ENCODE measurements at places on chromosomes 1 and 21.
A peak's percentile ranks its signal among the peaks of the same experiment; 100 is the strongest.

DNA sequence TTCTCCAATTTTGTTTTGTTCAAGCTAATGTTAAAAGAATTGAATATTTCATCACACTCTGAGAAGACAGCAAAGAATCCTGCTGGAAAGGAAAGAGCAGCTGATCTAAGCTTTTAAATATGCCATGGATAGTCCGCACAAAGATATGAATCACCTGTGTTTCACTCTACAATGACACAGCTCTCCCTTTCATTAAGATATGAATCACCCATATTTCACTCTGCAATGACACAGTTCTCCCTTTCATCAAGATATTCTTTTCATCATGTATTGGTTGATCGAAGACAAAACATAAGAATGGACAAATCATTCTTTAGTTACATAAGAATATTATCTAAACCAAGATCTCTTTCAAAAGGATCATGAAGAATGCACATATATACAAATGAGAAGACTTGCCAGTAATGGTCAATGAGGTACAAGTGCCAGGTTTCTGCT lies 367.3 kb downstream of the SMYD3 start:
- DNase-seq: no peak

DNA sequence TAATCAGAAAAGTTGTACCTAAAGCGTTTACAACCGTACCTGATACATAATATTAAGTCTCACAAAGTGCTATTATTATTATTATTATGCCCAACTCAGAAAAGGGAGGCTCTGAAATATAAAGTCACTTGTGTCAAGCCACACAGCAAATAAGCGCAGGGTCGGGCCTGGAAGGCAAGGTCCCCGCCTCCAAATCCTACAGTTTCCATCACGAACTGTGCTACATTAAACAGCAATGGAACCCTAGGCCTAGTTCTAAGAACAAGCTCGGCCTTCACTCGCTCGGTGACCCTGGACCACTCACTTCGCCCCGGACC lies 549 bp downstream of the PARS2 start:
- no peak for DNase-seq

DNA sequence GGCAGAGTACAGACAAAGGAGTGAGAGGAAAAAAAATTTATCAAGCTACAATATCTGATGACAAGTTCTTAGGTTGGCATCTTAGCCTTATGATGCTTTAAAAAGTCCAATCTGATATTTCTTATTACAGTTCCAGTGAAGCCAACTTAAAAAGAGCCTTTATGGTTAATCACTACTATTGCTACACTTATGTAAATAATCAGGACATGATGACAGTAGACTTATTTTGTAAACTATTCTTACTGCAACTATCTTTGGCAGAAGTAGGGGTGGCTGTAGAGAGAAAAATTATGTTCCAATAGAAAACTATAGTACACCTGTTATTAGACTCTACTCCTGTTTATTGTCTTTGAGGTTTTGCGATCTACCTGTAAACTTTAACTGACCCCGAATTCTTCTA lies 25.8 kb upstream of the NUF2 start:
- DNase-seq: no peak

GRCh38 chr1:64775113-64775512 lies 30.2 kb downstream of the RAVER2 start:
- DNase-seq: no peak

GRCh38 chr1:10939654-10940450 lies 72.6 kb upstream of the TARDBP start:
- no peak for DNase-seq

DNA sequence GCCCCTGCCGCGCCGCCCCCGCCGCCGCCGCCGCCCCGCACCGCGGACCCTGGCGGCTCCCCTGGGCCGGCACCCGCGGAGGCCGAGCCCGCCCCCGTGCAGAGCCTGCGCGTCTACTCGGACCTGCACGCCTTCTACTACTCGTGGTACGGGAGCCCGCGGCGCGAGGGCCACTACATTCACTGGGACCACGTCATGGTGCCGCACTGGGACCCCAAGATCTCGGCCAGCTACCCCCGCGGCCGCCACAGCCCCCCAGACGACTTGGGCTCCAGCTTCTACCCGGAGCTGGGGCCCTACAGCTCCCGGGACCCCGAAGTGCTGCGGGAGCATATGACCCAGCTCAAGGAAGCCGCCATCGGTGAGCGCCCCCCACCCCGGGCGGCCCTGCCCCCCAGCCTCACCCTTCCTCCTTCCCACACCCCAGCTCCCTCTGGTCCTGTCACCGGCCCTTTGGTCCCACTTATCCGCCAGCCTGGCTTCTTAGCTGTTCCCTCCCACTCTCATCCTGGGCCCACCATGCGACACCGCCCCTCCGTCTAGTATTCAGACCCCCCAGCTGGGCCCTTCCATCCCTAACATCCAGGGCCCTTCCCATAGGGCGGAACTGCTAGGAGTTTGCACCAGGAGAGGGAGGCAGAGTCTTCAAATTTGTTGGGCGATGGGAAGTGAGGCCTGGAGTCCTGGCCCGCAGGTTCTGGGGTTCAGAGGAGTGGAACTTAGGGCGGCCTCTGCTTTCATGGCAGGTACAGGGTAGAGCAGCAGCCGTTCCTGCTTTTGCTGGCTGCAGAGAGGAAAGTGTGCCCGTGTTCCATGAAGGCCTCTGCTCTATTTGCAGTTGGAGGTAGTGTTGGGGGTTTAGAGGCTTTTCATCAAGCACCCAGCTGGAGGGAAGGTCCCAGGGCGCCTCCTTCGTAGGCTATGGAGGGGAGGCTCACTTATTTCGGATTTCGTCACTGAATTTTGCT lies 1.0 kb downstream of the MANEAL start:
- DNase-seq: no peak

DNA sequence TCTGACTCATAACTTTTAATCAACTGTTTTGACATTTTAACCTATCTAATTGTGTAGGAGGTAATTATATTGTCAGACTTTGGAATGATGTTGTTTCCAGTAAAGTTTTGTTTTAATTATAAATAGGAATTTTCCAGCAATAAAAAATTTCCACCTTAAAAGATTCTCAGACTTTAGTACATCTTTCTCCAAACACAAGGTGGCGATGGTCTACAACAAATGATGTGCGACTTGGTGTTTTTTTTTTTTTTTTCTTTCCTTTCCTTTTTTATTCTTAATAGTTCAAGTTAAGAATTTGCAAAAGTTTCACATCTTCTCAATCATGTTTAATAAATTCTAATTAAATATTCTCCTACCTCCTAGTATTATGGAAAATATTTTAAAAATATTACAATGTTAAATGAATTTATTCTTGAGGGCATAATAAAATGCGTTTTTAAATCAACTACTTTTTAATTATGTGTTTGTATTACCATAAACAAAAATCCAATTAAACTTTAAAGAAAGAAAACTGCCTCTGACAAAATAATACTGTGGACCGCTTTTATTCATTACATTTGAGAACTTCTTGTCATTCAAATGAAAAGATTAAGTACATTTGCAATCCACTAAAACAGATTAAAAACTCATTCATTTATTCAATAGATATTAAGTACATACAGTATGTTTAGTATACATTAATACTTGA lies 4.4 kb upstream of the ADAMTS1 start:
- DNase-seq: no peak

DNA sequence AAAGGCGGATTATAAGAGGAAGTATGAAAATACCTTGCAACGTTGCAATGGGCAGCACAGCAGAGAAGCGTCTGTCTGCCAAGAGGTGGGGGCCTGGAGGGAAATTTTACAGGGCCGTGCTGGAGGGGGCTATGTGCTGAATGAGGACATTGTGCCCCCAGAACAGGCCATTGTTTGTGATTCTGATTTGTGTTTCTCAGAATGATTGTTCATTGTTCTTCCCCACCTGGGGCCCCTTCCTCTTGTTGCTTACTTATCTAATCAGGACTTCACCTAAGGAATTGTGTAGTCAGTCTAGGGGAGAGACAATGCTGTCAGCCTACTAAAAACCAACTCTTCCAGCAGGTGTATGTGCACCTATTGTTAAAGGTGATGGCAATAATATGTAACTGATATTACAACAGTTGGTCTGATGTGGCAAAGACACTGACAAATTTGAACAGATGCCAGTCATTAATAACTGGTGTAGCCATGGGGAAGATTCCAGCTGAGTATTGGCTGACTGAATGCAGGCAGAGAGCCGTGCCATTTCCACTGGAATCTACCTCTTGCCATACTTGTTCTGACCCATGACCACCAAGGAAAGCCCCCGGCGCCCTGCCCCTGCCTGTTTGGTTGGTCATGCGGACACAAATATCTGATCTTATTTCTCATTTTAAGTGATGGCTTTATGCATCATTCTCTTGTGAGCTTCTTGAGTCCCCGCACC lies 45.2 kb upstream of the PSEN2 start:
- no peak for DNase-seq

- peak; percentile 59 for DNase-seq
These were observed 2.3 kb upstream of the KCNC4 start for GRCh38 chr1:110207831-110208230.

GRCh38 chr1:53465023-53465957 lies 6.1 kb downstream of the DMRTB1 start:
- DNase-seq: no peak

GRCh38 chr1:157252473-157252872 lies 114.3 kb upstream of the ETV3 start:
- no peak for DNase-seq

GRCh38 chr1:219188331-219188803 lies 14.7 kb downstream of the LYPLAL1 start:
- no peak for DNase-seq

DNA sequence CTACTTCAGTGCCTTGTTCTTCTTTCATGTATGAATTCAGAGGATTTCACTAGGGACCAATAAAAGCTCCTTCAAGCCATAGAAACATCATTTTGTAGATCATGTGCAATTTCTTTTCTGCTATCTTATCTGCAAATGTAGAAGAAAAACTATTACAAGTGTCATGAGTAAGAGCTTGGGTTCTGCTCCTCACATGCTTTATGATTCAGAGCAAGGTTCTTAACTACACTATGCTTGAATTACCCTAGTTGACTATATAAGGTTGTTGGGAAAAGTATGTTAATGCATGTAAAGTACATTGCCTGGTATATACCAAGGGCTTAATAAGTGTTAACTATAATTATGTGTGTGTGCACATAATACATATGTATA lies 91.4 kb upstream of the S1PR1 start:
- no peak for DNase-seq

DNA sequence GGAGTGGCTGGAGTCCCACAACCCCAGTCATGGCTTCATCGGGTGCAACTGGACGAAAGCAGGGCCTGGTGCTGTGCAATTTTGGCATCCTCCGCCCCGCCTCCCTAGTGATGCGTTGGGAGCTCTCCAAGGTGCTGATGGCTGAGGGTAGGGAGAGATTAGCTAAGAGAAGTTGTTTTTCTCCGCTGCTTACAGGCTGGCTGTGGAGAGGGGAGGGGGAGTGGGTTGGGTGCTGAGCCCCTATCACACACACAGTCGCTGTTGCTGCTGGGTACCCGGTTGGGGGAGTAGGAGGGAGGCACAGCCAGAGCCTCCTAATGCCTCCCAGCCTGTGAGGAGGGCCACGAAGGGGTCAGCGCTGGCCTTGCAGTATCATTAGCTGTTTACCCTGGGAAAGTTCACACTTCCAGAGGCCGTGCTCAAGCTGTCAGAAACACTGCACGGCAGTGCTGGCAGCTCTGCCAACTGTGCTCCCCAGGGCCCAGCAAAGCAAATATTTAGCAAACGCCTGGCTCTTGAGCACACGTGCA lies 110.0 kb downstream of the GRIK3 start:
- DNase-seq: no peak

GRCh38 chr1:121518726-121519041 lies 333.9 kb downstream of the SRGAP2C start:
- no peak for DNase-seq

DNA sequence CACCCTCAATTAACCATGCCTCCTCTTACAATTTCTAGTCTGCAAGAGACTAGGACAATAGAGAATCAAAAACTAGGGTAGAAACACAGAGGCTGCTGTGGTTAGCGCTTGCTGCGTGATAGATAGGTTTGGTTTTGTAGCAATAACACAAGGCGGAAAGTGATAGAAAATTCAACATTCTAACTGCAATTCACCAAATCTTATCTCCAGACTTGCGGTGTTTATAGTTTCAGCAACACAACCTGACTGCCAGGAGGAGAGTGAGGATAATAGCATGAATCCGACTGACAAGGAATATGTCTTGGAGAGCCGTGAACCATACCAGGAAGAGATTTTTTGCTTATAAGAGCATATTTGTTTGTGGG lies 30.7 kb upstream of the IFNAR2 start:
- no peak for DNase-seq

GRCh38 chr21:22791986-22792560 lies 1793.9 kb downstream of the NCAM2 start:
- DNase-seq: no peak

GRCh38 chr21:27690426-27690825 lies 723.5 kb upstream of the ADAMTS5 start:
- no peak for DNase-seq

- no peak for DNase-seq
These were observed 45.3 kb upstream of the SLC5A9 start for GRCh38 chr1:48177257-48177656.

GRCh38 chr1:76225526-76225925 lies 151.0 kb downstream of the ST6GALNAC3 start:
- no peak for DNase-seq

DNA sequence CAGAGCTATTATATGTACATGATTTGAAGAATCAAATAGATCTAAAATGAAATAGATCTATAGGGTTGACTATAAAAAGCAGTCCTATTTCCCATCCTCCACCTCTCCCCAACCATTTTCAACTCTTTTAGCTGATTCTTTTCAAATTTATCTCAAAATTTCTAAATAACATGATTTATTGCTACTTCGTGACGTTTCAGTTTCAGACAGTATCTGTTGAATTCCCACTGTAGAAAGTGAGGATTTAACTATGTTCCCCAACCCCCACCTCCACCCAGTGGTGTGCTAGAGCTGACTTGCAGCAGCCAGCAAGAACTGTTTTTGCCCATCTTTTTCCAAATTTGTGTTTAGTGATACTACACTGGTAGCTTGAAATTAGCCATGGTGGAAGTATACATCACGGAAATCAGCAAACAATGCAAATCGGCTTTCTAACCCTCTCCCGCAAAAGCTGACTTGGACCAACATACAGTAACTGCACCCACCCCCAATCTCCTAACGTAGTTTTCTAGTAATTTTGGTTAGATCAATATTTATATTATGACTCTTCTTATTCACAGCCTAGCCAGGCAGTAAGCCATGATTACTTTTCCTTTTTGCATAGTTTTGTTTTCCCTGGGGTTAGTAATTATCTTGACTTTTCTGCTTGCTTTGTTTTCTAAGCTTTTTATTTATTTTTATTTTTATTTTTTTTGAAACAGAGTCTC lies 10.9 kb downstream of the SEMA4A start:
- no peak for DNase-seq

- no peak for DNase-seq
These were observed 42.5 kb upstream of the STUM start for GRCh38 chr1:226506021-226506420.

- no peak for DNase-seq
These were observed 33.2 kb upstream of the EPHA8 start for GRCh38 chr1:22529901-22530621.
